ENCODE measurements at places on chromosomes 12 and 14. TPM values are rescaled to one million over a fixed set of nuclear protein-coding genes. Genes with fewer than 3 reads are reported as not detected.

The TAS2R46 gene
- total RNA-seq: 2.5 TPM

The OVCH1 gene
- not detected for total RNA-seq

The TNS2 gene
- total RNA-seq: 14.9 TPM

The FAM234B gene
- total RNA-seq: 6.2 TPM

The TMEM260 gene
- 17.0 TPM for total RNA-seq

The GPD1 gene
- total RNA-seq: 1.2 TPM

The RASSF9 gene
- under 0.01 TPM for total RNA-seq

The PLEKHD1 gene
- total RNA-seq: 0.39 TPM

The OR4K17 gene
- total RNA-seq: not detected

The SLC6A15 gene
- total RNA-seq: 3.8 TPM

The BDKRB2 gene
- 2.4 TPM for total RNA-seq

The KERA gene
- not detected for total RNA-seq

The HOXC6 gene
- 1.2 TPM for total RNA-seq

The GXYLT1 gene
- 11.4 TPM for total RNA-seq

The C12orf54 gene
- total RNA-seq: not detected

The FAM222A gene
- 0.39 TPM for total RNA-seq

The GPR162 gene
- total RNA-seq: 0.11 TPM

The GSG1 gene
- total RNA-seq: 0.76 TPM

The SLC10A1 gene
- total RNA-seq: not detected

The DAO gene
- not detected for total RNA-seq

The SMIM41 gene
- total RNA-seq: 0.39 TPM
